ENCODE measurements at places on chromosomes 3 and 15.

DNA sequence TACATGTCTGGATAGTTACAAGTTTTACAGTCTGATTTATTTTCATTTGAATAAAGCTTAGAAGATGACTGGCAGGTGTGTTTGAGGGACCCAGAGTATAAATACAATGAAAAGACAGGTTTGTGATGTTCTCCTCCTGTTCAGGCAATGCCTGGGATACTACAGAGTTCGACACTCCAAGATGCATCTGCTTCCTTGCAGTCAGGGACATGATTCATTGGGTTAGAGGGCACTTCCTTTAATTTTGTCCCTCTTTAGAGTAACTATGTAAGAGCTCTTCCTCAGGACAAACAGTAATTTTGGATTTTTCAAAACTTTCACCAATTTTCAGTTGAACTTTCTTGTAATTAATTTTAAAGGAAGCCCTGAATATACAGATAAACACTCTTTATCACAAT is 102.0 kb downstream of the LMLN start:
- DNase-seq, result no peak

DNA sequence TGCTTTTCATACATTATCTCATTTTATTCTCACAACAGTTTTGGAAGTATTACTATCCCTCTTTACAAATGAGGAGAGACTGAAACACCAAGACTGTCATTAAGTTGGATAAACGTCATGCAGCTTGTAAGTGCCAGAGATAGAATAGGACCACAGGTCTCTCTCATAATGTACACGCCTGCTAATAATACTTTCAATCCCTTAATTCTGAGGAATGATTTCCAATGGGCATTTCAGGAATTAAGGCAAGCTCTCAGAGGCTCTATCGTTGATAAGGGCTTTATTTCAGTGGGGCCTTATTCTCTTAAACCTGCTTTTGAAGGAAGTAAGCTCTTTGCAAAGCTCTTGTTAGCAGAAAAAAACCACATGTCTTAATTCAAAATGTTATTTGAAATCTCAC is 229.1 kb downstream of the NFKBIZ start:
- DNase-seq, result no peak

GRCh38 chr3:47964740-47965139 is 51.5 kb downstream of the MAP4 start:
- DNase-seq, result no peak

DNA sequence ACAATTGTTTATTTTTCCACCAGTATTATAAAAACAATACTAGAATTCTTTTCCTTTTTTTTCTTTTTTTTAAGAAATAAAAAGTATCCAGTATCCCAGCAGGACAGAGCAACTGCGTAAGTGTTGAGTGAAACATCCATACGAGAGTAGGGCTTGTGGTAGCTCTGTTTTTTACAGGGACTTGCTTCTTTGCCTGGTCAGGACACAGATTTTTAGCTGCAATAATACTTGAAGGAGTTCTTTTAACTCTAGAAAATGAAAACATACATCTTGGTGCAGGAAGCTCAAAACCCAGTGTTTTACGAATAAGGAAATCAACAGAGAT is 297.7 kb upstream of the NR2E3 start:
- no peak for DNase-seq

Data from GM23248 (cell line).